ENCODE measurements at places on chromosomes 13 and 19.
A peak's percentile ranks its signal among the peaks of the same experiment; 100 is the strongest.

- no peak for DNase-seq
These were observed 208.9 kb upstream of the SOX1 start for GRCh38 chr13:111857846-111858560.

DNA sequence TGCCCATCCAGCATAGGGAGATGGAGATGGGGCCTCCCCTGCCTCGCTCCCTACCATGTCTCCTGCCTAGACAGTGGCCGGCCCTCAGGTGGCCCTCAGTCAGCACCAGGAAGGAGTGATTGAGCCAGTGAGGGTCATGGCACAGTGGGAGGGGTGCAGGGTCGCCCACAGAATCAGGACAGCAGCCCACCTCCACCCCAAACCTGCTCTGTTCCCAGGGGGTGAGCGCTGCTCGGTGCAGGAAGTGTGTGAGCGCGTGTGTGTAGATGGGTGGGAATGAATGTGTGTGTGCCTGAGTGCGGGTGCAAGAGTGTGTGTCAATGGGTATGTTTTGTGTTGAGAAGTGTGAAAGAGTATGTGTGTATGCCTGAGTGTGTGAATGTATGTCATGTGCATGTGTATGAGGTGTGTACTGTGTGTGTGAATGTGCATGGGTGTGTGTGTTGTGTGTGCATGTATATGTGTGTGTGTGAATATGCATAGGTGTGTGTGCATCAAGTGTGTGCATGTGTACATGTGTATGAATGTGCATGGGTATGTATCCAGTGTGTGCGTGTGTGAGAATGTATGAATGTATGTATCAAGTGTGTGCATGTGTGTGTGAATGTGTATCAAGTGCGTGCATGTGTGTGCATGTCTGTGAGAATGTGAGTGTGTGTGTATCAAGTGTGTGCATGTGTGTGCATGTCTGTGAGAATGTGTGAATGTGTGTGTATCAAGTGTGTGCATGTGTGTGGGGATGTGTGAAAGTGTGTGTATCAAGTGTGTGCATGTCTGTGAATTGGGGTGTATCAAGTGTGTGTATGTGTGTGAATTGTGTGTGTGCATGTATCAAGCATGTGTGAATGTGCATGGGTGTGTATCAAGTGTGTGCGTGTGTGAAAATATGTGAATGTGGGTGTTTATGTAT, 12.0 kb downstream of the EVI5L start:
- DNase-seq: no peak

- DNase-seq: no peak
These were observed 56.9 kb downstream of the MLLT1 start for GRCh38 chr19:6222884-6223283.

GRCh38 chr13:26707122-26708006, 53.2 kb downstream of the GPR12 start:
- DNase-seq: no peak

DNA sequence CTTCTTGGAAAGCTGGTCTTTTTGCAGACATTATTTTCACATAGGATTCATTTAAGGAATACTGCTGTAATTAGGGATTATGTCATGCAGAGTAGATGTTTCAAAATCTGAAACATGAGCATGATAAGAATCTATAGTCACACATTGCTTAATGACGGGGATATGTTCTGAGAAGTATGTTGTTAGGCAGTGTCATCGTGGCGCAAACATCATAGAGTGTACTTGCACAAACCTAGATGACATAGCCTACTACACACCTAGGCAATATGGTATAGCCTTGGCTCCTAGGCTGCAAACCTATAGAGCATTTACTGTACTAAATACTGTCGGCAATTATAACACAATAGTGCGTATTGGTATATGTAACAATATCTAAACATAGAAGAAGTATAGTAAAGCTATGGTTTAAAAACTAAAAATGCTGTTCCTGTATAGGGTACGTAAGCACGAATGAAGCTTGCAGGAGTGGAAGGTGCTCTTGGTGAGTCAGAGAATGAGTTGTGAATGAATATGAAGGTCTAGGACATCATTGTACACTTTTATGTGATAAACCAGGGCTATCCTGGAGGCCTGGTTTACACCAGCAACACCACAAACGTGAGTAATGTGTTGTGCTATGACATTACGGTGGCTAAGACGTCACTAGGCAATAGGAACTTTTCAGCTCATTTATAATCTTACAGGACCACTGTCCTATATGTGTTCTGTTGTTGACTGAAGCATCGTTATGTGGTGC, 283.1 kb downstream of the MTUS2 start:
- DNase-seq: no peak

DNA sequence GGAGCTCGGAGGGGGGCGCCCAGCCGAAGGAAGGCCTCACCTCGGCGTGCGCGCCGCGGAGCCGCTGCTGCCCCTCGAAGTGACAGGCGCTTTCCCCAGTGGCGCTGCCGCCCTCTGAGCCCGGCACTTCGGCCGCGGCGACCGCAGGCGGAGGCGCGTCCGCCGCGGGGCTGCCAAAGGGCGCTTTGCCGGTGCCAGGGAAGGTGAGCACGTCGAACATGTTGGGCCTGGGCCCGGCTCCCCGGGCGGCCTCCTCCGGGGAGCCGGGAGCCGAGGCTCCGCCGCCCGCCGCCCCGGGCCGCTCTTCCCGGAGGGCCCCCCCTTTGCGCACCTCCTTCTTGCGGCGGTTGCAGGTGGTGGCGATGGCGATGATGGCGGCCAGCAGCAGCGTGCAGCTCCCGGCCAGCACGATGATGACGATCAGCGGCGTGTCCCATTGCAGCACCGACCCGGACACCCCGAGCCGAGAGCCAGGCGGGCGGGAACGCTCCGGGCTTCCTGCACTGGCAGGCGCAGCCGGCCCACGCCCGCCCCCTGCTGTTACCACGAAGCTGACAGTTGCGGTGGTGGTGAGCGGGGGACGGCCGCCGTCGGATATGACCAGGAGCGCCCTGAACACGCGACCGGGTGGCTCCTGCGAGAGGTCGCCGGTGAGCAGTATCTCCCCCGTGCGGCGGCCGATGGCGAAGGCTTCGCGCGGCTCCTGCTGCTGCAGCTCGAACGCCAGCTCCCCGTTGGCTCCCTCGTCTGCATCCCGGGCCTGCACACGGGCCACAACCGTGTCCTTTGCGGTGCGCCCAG, 2.5 kb downstream of the PCDH8 start:
- DNase-seq: no peak

DNA sequence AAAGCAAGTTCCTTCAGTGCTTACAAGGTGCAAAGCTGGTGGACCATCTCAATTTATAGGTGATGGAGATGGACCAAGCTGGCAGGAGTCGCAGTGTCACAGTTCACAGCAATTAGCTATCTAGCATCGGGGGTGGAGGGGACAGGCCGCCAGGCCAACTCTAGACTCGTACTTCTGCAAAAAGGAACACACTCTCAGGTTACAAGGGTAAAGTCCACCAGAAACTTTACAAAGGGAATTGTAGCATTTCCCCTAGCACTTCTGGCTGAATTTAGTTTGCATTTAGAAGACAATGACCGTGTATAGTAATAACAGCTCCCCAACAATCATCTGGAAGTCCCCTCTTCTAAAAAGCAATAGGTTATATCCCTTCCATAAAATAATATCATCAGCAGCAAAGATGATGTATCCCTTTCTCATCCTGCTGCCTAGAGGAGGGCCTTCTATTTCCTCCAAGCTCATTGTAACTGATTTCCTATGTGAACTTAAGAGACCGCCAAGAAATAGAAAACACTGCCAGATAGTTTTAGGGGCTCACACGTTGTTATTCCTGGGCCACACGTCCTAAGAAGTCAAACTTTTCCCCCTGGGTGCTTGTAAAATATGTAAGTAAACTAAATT, 8.5 kb upstream of the DOCK9 start:
- no peak for DNase-seq

DNA sequence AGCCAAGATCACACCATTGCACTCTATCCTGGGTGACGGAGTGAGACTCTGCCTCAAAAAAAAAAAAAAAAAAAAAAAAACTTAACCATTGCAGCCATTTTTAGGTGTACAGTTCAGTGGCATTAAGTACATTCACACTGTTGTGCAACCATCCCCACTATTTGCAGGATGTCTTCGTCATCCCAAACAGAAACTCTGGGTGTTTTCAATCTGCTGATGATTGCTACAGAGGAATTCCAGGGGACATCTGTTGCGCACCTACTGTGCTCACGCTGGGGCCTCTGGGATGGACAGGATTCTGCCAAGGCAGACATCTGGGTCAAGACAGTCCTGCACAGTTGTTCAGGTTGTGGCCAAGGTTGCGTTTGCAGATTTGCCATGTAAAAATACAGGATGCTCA, 2.4 kb upstream of the APOC4 start:
- no peak for DNase-seq

DNA sequence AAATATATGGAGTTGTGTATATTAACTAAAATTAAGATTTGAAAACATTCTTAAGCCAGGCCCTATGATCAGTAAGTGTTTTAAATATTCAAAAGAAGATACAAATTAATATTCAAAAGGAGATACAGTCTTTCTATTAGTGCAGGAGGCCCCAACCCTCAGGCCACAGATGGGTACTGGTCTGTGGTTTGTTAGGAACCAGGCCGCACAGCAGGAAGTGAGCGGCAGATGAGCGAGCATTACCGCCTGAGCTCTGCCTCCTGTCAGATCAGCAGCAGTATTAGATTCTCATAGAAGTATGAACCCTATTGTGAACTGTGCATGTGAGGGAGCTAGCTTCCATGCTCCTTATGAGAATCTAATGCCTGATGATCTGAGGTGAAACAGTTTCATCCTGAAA, 232.9 kb downstream of the FOXO1 start:
- no peak for DNase-seq

DNA sequence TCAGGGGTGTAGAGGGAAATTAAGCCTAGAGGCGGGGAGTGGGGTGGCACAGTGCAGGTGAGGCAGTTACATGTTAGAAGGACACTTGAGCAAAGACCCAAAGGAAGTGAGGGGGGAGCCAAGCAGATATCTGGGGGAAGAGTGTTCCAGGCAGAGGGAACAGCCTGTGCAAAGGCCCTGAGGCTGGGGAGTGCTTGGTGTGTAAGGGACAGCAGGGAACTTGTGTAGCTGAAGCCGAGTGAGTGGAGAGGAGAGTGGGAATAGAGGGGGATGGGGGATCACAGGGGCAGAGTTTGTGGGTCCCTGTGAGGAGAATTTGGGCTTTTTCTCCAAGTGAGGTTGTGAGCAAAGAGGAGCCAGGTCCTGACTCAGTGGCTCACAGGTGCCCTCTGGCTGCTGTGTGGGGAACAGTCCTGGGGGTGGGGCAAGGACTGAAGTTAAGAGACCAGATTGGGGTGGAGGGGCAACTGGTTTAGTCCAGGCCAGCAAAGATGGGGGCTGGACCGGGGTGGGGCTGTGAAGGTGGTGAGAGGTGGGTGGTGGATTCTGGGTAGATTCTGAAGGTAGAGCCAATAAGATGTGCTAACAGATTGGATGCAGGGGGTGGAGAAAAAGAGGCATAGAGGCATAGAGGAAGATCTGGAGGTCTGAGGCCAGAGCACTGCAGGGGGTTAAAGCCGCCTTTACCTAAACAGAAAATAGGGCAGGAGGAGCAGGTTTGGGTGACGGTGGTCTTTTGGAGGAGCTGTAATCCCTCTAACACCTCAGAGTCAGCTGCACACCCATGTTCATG, 75.3 kb downstream of the CACNA1A start:
- DNase-seq: peak; percentile 69

DNA sequence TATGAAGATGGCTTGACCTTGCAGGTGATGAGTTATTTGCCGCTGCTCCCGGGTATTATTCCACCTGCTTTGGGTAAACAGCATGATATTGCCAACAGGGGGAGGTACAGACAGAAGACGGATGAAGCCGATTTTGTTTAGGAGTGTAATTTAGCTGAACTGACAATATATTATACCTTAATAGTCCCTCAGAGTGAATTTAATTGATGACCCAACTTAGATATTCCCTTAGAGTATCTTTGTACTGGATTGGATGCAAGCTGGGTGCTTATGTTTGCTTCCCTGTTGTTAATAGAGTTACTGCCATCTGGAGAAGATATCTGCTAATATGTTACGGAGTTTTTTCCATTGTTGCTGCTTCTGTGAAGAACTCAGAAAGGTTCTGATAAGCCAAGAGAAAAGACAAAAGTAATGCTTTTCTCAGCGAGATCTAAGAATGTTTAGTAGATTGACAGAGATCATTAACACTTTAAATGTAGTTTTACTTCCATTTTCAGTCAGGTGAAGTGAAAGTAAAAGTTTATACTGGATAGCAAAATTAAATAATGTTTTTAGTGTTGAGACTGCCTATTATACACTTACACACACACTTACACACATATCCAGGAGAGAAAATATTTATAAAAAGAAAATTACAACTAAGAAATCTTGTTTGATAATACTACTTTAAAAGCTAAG, 2220.8 kb upstream of the PCDH20 start:
- peak; percentile 3 for DNase-seq

GRCh38 chr19:15371786-15372380, 7.7 kb downstream of the AKAP8 start:
- DNase-seq: no peak

DNA sequence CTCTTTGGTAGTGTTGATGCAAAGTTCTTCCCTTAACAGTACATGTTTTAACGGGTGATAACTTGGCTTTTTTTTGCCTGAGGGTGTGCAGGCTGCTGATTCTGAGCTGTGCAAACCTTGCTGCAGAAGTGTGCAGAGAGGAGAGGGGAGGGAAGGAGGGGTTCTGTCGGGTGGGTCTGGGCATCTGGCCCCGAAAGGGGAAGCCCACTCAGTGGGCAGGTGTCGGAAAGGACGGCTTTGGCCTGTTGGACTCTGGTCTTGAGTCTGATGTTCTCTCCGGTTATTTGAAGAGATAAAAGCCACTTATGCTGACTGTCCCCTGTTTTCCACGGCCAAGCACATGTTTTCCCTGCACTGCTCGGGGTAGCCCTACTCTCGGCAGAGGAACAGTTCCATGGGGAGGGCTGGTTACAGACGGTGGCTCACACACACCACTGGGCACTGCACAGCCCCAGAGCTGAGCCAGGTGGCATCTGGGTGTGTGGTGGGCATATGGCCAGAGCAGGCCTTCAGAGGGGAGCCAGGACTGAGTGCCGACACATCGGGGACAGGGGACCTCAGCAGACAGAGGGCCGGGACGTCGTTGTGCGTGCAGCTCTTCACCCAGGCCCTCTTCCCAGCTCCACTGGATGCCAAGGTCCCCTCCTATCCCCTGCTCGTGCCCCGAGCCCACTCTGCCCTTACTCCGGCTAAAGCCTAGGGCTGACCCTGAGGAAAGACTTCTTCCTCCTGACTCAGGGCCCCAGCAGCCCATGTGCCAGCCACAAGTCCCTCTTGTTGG, 93.2 kb downstream of the TEX29 start:
- DNase-seq: no peak

DNA sequence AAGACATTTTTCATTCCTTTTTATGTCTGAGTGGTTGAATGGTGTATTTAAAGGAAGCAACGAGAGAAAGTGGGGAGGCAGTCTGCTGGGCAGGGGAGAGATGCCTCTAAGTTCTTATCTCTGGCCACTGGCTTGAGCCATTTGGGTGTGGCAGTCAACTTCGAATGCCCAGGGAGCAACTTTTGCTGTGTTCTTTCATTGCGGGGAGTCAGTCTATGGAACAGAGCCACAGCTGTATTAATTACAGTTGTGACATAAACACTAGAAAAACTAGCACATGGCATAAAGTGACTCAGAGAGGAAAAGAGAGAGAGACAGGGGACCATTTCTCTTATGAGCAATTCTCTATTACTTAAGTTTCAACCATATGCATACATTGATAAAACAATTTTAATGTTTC, 40.4 kb upstream of the PDCD5 start:
- DNase-seq: no peak

- DNase-seq: peak; percentile 11
These were observed 931 bp downstream of the USP12 start for GRCh38 chr13:27170516-27171243.
